LHCN-M2 (cell line): ENCODE measurements at places on chromosomes 5 and 9. TPM values are rescaled to one million over a fixed set of nuclear protein-coding genes. Genes with fewer than 3 reads are reported as not detected.
A peak's percentile ranks its signal among the peaks of the same experiment; 100 is the strongest.

DNA sequence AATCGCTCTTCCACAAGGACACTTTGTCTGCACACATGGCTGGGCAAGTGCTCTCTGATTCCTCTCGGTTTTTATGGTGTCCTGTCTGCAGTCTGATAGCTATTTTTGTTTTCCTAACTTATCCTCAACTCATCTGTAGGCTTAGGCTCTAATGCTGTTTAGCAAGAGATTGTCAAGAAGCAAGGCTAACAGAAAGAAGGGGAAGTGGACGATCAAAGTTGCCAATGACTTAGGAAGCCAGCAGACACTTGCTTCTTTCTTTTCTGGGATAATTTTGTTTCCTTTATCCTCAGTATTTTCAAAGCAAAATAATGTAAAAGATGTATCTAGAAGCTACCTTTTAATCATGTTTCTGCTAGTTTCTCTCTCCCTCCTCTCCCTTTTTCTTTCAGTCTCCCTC is 130.7 kb downstream of the PRKACG start:
- DNase-seq = no peak

GRCh38 chr5:32627219-32627870 is 42.0 kb downstream of the SUB1 start:
- DNase-seq = no peak

DNA sequence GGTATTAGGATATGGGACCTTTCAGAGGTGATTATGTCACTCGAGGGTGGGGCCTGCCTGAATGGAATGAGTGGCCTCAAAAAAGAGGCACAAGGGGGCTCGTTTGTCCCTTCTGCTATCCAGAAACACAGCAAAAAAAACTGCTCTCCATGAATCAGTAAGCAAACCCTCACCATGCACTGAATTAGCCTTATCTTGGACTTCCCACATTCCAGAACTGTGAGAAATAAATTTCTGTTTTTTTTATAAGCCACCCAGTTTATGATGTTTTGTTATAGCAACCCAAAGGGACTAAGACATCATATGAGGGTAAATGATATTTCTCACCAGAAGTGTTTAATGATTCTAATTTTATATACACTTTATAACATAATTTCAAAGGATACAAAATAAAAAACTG is 476.6 kb upstream of the EDIL3 start:
- DNase-seq = peak; percentile 3

DNA sequence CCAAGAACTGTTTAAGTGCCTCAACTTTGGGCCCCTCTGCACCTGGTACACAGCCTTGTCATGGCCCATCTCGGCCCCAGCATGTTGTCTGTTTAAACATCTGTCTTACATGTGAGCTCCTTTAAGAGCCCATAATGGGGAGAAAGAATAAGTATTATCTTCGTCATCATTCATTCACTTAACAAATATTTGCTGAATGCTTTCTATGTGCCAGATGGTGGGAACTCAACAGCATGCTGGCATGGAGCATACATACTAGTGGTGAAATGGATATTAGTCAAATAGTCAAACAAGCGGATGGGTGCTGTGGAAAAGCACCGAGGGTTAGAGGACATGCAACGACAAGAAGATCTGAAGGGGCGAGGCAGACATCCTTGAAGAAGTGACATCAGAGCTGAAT is 54.5 kb downstream of the GABBR2 start:
- no peak for DNase-seq

- no peak for DNase-seq
These were observed 82.4 kb upstream of the ADAMTS2 start for GRCh38 chr5:179427676-179428056.

DNA sequence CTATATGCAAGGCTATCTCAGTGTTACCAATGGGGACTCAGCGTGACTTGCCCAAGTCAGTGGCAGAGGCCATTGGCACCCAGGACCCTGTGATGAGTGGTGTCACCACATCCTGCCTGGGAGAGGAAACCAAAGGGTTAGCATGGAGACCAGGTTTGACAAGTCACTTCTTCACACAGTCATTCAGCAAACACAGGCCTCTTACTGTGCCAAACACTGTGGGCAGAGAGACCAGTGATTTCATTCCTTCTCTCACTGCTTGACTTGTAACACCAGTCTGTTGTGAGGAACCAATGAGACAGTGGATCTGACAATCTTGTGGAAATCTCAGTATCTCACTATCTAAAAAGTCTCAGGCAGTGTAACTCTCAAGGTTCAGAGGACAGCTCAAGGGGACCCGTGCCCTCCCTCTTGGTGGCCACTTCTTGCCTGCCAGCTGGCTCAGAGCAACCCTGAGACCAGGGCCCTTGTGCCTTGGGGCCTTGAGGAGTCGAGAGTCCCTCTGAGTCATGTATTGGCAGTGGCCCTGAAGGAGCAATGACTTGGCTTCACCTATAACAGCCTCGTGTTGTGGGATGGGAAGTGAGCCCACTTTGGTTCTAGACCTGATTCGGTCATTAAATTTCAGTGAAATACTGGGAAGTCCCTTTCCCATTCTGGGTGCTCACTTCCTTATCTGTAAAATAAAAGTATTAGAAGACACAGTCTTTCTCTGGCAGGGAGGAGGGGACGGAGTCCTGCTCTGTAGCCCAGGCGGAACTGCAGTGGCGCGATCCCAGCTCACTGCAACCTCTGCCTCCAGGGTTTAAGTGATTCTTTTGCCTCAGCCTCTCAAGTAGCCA is 1.6 kb downstream of the FABP6 start:
- no peak for DNase-seq

DNA sequence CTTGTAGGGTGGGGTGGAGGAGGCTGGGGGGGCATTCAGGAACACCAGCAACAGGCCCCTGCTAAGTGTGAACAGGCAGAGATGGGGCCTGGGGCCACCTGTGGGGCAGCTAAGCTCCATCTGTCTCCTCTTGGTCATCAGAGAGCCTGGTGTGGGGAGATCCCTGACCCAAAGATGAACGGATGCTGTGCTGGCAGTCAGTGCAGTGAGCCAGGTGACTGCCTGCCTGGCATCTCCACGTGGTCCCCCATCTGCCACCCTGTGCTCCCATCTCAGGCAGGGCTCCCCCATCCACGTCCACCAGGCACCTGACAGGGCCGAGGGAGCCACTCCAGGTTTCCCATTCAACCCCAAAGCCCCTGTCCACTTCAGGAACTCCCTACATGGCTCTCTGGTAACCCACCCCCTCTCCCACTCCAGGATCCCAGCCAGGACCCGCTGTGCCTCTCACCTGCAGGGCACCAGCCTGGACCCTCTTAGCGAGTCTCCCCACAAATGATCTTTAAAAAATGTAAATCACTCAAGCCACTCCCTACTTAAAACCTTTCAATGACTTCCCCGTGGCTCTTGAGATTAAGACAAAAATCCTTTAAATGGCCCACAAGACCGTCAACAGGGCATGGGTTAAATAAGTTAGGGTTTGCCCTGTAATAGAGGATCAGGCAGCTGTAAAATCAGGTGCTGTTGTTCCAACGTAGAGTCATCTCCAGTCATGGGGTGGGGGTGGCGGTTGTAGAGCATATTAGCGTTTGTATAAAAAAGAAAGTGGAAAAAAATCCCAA is 60.8 kb downstream of the LMX1B start:
- DNase-seq = no peak

GRCh38 chr5:167049043-167049663 is 1242.3 kb upstream of the WWC1 start:
- peak; percentile 22 for DNase-seq

DNA sequence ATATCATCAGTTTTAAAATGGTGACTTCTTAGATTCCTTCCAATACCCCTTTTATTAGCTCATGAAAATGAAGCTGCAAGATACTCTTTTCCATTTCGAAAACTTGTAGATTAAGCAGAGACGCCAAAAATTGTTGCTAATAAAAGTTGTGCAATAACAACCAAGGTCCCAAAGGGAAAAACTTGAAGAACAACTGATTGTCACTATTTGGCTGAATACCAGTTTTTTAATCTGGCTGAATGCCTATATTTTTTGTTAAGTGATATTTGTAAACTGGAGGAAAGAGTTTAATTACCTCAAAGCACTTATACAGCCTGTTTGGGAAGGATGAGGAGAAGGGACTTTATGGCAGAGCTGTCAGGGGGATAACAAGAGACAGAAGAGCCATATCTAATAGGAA is 14.6 kb downstream of the C5orf58 start:
- no peak for DNase-seq

GRCh38 chr5:127577458-127577857 is 60.0 kb downstream of the PRRC1 start:
- no peak for DNase-seq

- DNase-seq = peak; percentile 41
These were observed 36.5 kb upstream of the SH3PXD2B start for GRCh38 chr5:172490514-172491461.

DNA sequence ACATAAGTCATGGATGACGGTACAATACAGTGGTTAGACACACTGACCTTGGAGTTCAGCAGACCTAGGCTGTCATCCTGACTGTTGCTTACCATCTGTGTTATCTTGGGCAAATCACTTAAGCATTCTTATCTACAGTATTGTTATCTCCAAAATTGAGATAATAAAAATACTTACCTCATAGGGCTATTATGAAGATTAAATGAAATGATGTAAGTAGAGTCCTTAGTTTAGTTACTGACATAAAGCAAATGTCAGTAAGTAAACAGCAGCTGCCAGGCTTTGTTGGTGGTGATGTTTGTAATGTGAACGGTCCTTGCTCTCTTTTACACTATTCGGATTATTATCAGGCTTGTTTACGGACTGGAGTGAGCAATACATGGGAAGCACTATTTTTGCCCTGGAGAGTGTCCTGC is 107.3 kb upstream of the DPYSL3 start:
- no peak for DNase-seq

GRCh38 chr5:60639544-60639943 is 60.4 kb downstream of the DEPDC1B start:
- peak; percentile 9 for DNase-seq

- no peak for DNase-seq
These were observed 5.6 kb upstream of the RNF44 start for GRCh38 chr5:176542596-176543427.

- DNase-seq = peak; percentile 2
These were observed 584.6 kb upstream of the CDH18 start for GRCh38 chr5:20572614-20573013.

- DNase-seq = peak; percentile 54
These were observed 422.6 kb downstream of the EFNA5 start for GRCh38 chr5:107248066-107248695.

DNA sequence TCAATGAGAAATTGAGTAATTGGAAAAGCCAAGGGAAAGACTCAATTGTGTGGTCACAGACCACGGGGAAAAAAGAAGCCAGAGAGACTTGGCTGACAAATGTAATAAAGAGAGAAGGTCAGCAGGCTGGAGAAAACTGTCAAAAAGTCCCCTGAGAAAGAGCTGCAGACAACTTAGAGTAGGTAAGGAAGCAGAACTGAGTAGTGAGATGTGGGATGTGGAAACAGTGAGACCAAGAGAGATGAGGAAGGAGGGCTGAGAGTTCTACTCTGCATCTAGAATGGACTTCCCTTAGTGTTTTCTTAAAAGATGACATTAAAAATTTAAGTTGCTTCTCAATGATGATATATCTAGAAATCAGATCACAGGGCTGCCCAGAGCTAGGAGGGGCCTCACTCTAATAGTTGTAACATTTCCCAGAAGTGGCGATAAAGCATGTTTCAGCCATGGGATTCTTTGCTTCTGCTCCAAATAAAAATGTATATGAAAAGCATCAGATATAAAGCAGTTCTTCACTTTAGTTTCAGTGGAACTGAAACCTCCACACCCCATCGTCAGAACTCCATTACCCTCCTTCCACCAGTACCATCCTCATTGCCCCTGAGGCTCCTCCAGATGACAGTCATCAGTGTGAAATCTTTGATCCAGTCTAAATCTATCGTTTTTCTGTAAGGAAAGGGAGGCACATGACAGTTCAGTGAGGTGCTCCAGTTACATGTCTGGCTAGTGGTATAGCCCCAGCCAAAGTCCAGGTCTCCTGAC is 80.6 kb downstream of the SPEF2 start:
- no peak for DNase-seq

DNA sequence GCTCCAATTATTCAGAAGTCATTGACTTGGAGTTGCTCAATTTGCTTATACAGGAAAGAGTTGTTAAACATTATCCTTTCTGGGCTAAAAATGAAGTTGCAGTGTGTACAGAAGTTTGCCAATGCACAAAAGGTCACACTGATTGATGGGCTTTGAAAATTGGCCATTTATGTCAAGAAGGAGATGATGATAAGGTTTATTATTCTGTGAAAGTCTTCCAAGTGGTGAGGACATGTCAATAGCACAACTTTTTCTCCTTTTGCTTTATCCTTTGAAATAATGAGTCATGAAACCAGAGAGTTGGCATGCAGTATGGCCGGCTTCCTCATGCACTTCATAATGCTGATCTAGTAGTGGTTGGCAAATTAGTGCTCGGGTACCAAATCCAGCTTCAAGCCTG is 848.5 kb upstream of the WWC1 start:
- no peak for DNase-seq

DNA sequence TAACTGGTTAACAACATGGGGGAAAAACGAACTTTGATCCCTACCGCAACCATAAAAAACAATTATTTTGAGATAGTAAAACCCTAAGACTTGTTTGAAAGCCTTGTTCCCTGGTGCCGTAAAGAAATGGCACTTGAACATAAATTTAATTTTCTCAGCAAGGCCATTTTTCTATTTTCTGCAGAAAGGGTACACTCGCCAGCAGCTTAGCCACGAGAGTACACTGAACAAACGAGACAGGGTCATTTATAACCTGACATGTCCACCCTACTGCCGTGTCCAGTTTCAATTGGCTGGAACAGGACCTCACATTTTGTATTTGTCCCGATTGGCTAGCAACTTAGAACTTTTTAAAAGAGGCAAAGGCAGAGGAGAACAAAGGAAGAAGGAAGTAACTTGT is 26.8 kb downstream of the FBXW11 start:
- DNase-seq = no peak

GRCh38 chr5:16459451-16459850 is 6.1 kb downstream of the ZNF622 start:
- no peak for DNase-seq

- no peak for DNase-seq
These were observed 92.2 kb downstream of the ZNF462 start for GRCh38 chr9:106954974-106955850.

- DNase-seq = no peak
These were observed 100.3 kb upstream of the LMX1B start for GRCh38 chr9:126513159-126514036.

The GSN gene
- 453 and 467 TPM in 2 replicates for total RNA-seq

The HMMR gene
- total RNA-seq = 110 and 127 TPM in 2 replicates

The CCL27 gene
- total RNA-seq = not detected in 2 replicates

The PGGT1B gene
- 9.3 and 11.0 TPM in 2 replicates for total RNA-seq

The TSLP gene
- total RNA-seq = 0.90 and 1.3 TPM in 2 replicates

The PSD2 gene
- total RNA-seq = not detected in 2 replicates

The ZBED3 gene
- 0.19 and 0.98 TPM in 2 replicates for total RNA-seq

The IFNA21 gene
- not detected in 2 replicates for total RNA-seq

The CDKN2A gene
- total RNA-seq = 310 and 321 TPM in 2 replicates

The SAXO1 gene
- total RNA-seq = 0.06 TPM in 1 of 2 replicates, not detected in the other

The DNAH5 gene
- 0.75 and 1.3 TPM in 2 replicates for total RNA-seq
